ENCODE measurements at places on chromosomes 16 and 17.

- DNase-seq: no peak
These were observed 10.7 kb upstream of the APRT start for GRCh38 chr16:88822281-88823040.

- peak; percentile 22 for DNase-seq
These were observed 685 bp downstream of the FASN start for GRCh38 chr17:82097184-82097918.

DNA sequence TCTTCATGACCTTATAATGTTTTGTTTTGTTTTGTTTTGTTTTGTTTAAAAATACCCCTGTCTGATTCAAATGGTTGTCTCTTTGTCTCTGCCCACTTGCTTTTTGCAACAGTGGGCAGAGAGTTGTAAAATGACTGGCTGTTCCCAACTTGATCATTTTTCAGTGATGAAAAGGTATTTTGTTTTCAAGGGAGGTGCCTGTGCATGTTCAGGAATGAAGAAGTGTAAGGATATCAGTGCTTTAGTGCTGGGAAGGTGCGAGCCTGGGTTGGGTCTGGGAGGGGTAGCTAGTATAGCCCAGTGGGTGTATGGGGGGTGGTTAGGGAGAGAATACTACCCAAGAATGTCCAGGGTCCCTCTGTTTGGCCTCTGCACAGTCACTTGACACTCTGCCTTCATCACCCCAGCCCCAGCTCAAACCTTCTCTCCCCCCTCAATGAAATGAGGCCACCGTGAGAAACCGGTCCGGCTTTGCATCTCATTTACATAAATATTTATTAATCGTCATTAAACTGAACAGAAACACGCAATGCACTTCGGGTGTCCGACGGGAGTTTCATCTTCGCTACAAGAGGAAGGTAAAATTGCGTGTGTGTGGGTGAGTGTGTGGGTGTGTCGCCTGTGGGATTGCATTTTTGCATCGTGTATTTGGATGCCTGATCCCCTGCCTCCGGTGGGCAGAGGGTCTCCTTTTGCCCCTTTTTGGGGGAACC lies 4.3 kb downstream of the NEUROD2 start:
- DNase-seq: no peak

DNA sequence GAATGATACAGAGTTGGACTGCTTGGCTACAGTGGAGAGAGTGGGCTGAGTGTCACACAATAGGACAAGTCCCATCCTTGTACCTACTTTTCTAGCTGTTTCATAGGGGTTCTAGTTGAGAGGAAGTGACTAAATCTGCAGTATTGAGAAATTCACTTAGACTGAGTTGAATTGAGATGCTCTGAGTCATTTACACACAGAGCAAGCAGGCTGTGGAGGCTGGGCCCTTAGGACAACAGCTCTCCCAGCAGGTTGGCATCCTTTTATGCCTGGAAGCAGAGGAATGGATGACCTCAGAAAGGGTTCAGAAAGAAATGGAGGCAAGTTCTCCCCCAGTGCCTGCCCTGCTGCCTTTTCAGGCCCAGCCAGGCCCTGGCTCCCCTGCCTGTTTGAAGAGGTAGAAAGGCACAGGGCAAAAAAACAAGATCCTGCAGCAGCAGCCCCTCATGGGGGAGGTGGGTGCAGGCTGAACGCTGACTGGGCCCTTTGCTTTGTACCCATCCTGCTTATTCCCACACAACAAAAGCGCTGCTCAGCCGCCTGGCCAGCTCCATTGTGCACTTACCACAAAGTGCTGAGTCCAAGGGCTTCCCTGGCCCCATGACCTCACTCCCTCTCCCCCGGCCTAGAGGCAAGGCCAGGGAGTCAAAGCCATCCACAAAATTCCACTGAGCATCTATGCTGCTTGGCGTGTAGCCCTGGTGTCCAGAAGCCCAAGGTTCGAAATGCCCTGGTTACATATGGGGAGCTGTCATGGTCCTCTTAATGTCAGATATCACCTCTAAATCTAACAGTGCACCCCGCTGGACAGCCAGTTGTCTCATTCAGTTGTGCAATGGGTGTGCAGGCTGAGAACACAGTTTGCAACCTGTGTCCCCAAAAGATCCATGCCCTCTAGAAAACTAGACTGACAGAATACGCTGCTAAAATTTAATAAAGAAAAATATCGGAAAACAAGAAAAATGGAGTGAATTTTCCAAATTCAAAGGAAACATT lies 5.4 kb upstream of the CRYBA1 start:
- DNase-seq: no peak

DNA sequence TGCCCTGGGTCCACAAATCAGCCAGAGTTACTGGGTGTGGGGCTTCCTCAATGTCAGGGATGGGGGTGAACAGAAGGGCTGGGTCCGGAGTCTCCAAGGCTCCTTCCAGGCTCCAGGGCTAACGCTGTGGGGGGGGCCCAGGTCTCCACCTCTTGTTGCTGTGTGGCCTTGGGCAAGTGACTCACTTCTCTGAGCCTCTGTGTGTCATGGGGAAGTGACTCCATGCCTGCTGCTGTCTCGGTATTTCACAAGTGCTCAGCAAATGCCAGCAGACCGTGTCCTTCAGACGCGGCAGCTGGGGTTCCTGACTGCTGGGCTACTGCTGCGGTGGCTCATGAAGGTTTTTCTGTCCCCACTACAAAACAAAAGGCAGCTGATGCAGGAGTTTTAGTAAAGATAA lies 26.6 kb downstream of the JPH3 start:
- DNase-seq: no peak

- DNase-seq: no peak
These were observed 149.7 kb upstream of the ZFHX3 start for GRCh38 chr16:73197598-73197997.
